ENCODE measurements at places on chromosomes 11 and 22. TPM values are rescaled to one million over a fixed set of nuclear protein-coding genes. Genes with fewer than 3 reads are reported as not detected.

DNA sequence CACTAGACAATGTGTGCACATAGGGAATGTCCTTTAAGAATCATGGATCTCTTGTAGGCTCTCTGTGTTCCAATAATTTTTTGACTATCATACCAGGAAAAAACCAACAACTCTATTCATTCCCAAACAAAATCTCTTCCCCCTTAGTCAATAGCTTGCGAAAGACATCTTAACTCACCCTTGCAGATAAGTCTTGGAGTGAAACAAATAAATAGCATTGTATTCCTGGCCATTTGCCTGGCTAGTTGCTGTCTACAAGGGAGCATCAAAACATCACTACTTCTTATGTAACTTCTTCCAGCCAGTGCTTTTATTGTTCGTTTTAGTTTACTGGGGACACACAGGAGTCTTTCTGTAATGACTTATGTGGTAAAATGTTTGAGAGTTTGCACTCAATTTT lies 29.4 kb downstream of the SCN3B start:
- no peak for DNase-seq

GRCh38 chr22:40018051-40018450 lies 23.3 kb downstream of the FAM83F start:
- no peak for DNase-seq

- DNase-seq = no peak
Measured at GRCh38 chr11:132576706-132577105, 955.6 kb downstream of the OPCML start.

DNA sequence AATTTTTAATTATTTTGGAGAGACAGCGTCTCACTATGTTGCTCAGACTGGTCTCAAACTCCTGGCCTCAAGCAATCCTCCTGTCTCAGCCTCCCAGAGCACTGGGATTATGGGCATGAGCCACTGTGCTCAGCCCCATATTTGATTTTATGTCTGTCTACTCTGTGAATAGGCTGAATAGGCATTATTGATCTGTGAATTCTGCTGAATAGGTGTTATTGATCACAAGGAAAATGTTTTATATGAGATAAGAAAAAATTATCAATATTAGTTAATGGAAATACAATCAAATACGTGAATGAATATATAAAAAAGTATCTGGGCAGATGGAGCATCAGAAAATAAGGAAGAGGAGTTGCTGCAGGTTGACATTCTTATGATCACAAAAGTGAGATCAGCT lies 483.4 kb upstream of the LARGE1 start:
- no peak for DNase-seq

DNA sequence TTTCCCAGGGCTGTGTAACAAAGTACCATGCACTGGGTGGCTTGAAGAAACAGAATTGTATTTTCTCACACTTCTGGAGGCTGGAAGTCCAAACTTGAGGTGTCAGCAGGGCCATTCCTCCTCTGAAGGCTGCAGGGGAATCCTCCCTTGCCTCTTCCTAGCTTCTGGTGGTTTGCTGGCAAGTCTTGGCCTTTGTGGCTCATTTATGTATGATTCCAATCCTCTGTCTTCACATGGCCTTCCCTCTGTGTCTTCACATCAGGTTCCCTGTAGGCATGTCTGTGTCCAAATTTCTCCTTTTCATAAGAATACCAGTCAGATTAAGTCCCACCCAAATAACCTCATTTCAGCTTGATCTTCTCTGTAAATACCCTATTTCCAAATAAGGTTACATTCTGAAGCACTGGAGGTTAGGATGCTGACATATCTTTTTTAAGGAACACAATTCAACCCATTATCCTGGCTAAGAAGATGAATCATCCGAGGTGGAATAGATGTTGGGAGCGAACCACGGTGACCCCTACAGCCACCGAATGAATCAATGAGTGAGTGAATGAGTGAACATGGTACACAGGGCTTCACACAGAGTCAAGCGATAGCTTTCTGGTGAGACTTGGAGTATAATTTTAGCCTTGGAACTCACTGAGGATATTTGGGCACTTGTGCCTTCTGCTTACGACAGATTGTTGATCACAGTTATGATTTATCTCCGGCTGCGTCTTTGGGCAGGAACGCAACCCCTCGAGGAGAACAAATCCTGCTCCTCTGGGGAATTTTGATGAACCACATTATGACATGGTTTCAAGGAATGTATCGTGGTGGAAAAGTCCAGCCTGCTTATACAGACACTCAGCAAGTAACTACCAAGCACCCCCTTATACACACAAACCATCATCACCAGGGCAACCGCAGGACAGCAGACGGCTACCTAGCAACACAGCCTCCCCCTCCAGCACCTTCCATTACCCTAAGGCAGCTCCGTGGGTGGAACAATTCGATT lies 34.3 kb upstream of the MICAL2 start:
- DNase-seq = no peak

DNA sequence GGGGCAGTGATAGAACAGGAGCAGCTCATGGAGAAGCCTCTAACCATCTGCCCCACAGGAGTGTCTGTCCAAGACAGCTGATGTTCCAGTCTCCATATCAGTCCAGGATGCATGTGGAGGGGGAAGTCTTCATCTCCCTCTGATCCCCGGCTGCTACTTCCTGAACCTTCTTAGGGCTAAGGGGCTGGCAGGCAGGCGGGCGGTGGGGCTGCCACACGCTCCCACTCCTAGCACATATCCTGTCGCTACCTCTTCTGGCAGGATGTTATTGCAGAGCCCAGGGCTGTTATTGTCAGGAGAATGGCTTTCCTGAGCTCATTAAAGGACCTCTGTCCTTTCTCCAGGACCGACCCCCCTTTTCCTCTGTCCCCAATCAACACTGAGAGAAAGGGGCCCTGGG lies 25.4 kb downstream of the LRRC55 start:
- no peak for DNase-seq

GRCh38 chr11:126664643-126665042 lies 309.2 kb downstream of the ST3GAL4 start:
- DNase-seq = no peak

GRCh38 chr11:125925804-125926203 lies 20.0 kb upstream of the VSIG10L2 start:
- no peak for DNase-seq

- DNase-seq = no peak
Measured at GRCh38 chr22:25845985-25846745, 104.2 kb downstream of the MYO18B start.

GRCh38 chr22:43434275-43434927 lies 22.6 kb downstream of the MPPED1 start:
- no peak for DNase-seq

DNA sequence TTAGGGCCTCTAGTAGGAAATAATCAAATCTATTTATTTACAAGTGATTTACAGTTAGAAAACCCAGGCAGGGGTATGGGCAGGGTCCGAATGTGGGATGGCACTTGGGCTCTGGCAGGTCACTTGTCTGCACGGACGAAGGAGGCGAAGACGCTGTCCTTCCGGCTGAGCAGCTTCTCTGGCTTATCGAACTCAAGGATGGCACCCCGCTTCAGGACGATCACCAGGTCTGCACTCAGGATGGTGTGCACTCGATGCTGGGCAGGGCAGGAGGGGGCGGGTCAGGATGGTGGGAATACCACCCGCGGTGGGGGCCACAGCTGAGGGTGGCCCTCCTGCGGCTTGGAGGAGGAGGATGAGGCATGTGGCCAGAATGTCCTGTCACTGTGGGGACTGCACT lies 4.4 kb upstream of the KCNJ11 start:
- no peak for DNase-seq

DNA sequence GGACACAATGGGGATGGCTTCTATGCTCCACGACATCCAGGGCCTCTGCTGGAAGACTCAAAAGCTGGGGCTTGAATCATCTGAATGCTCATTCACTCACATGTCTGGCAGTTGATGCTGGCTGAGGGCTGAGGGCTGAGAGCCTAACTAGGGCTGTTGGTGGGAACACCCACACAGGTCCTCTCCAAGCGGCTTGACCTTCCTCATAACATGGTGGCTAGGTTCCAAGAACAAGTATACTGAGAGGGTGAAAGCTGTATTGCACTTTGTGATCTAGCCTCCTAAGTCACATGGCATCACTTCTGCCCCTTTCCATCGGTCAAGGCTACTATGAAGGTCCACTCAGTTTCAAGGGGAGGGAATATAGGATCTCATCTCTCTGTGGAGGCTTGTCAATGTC lies 7.5 kb downstream of the TMEM151A start:
- DNase-seq = no peak

- DNase-seq = peak; percentile 94
Measured at GRCh38 chr11:62556108-62556874, 9.7 kb upstream of the AHNAK start.

- no peak for DNase-seq
Measured at GRCh38 chr11:27348340-27348873, 14.6 kb downstream of the CCDC34 start.

Gene ENTHD1
- not detected for total RNA-seq

Gene EMID1
- total RNA-seq = 0.32 TPM

Gene CHRM1
- not detected for total RNA-seq

Gene BDNF
- total RNA-seq = 4.0 TPM

Gene KIRREL3
- total RNA-seq = 0.08 TPM

Gene NEFH
- 0.16 TPM for total RNA-seq

Gene KCTD14
- not detected for total RNA-seq
